ENCODE measurements at places on chromosomes 5 and 9.

DNA sequence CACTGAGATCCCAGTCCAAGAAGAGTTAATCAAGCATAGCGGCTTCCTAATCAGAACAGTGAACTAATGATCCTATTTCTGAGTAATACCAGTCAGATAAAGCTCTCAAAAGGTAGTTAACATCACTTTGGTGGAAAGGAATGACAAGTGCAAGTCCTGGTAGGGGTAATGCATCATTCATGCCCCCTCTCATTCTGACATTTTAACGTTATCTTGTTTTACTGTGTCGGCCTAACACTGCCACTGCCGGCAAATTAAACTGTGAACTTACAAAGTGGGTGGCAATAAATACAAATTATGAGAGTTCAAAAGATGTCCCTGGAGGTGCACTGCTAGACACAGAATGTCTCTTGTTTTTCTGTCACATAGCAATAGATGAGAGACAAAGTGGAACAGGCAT is 131.6 kb downstream of the EBF1 start:
- DNase-seq = no peak

GRCh38 chr5:81395262-81395661 is 1.3 kb upstream of the ACOT12 start:
- no peak for DNase-seq

- DNase-seq = no peak
Measured at GRCh38 chr9:82810915-82811314, 252.0 kb downstream of the RASEF start.

DNA sequence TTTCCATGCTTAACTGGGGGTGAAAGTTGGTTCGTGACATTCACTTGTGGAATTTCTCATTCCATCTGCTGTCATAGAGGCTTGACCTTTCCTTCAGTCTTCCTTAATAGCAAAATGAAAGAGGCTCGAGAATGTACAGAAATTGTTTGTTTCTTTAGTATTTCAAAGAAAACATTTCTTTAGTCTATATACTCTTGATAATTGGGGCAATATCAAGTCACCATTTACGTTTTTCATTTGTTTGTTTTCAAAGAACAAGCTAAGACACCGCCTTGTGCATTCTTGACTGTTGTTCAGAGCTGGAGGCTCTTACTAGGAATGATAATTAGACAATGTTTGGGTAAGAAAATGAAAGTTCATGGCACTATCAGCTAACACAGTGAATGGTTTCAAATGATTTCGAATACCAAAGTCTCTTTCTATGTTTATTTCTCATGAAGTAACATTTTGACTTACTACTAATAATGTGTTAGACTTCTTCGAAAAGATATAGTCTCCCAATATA is 835.4 kb downstream of the SEMA5A start:
- no peak for DNase-seq

- peak; percentile 45 for DNase-seq
Measured at GRCh38 chr5:148855249-148856008, 29.0 kb downstream of the ADRB2 start.
